ENCODE measurements at places on chromosomes 1 and 21. TPM values are rescaled to one million over a fixed set of nuclear protein-coding genes. Genes with fewer than 3 reads are reported as not detected.
A peak's percentile ranks its signal among the peaks of the same experiment; 100 is the strongest.

Gene PCNX2
- total RNA-seq: 8.1 TPM

Gene S100A4
- 156 TPM for total RNA-seq

Gene MCOLN2
- total RNA-seq: 0.90 TPM

Gene NMNAT2
- total RNA-seq: 40.0 TPM

Gene PAQR7
- total RNA-seq: 2.9 TPM

Gene KLHDC9
- total RNA-seq: 2.9 TPM

Gene NTNG1
- total RNA-seq: 2.6 TPM

Gene CAMSAP2
- total RNA-seq: 36.4 TPM

Gene MRPS21
- total RNA-seq: 45.9 TPM

GRCh38 chr1:156618853-156619581, at the start of gene HAPLN2:
Gene HAPLN2, plus strand, starts transcription at chr1:156619415. Its CDS starts 4,076 bp downstream, at chr1:156623491.
- peaks cover 5% of the 10 kb centered on the region for H3K27me3 ChIP-seq
- H3K4me3 ChIP-seq: no peak within 1 kb of the TSS
- no peak within 1 kb of the TSS for H3K27ac ChIP-seq
- no peak for DNase-seq

- H3K27me3 ChIP-seq: no peaks in the 10 kb centered on the region
- no peaks in the 10 kb centered on the region for H3K4me1 ChIP-seq
- H3K36me3 ChIP-seq: no peaks in the 10 kb centered on the region
- no peak overlapping the region for H3K4me3 ChIP-seq
Measured at GRCh38 chr1:171062902-171063301, 27.8 kb upstream of the FMO3 start.

- H3K4me1 ChIP-seq: peaks cover 10% of the 10 kb centered on the region
- H3K36me3 ChIP-seq: no peaks in the 10 kb centered on the region
- no peak overlapping the region for H3K27ac ChIP-seq
- H3K27me3 ChIP-seq: peaks cover 8% of the 10 kb centered on the region
Measured at GRCh38 chr1:241355311-241356010, 1.5 kb downstream of the RGS7 start.

DNA sequence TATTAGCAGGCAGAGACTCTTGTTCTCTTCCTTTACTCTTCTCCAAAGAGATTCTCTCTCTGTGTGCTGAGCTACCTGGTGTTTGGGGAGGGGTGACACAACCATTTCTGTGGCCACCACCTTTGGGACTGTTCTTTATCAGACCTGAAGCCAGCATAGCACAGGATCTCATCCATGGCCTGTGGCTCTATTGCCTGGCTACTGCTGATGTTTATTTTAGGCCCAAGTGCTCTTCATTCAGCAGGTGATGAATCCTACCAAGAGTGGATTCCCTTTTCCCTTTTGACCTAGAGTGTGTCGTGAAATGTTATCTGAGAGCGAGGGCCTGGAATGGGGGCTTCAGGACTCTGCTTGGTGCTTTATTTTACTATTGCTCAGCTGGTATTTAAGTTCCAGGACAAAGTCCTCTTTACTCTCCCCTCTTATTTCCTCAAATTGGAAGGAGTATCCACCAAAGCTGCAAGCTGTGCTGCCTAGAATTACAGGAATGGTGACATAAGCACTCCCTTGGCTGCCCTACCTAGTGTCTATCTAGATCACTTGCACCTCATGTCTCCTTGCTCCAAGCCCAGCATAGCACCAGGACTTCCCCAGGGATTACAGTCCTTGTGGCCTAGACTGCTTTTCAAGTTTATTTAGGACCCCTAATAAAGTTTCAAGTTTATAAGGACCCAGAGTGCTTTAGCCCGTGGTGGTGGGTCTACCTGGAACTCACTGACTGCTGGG, 94.7 kb upstream of the GPR52 start:
- no peaks in the 10 kb centered on the region for H3K4me1 ChIP-seq
- DNase-seq: no peak
- H3K27me3 ChIP-seq: no peaks in the 10 kb centered on the region

- no peak overlapping the region for H3K4me3 ChIP-seq
- no peaks in the 10 kb centered on the region for H3K4me1 ChIP-seq
- no peak for DNase-seq
- no peak overlapping the region for H3K27ac ChIP-seq
Measured at GRCh38 chr1:80731241-80731894, 1069.4 kb upstream of the ADGRL2 start.

DNA sequence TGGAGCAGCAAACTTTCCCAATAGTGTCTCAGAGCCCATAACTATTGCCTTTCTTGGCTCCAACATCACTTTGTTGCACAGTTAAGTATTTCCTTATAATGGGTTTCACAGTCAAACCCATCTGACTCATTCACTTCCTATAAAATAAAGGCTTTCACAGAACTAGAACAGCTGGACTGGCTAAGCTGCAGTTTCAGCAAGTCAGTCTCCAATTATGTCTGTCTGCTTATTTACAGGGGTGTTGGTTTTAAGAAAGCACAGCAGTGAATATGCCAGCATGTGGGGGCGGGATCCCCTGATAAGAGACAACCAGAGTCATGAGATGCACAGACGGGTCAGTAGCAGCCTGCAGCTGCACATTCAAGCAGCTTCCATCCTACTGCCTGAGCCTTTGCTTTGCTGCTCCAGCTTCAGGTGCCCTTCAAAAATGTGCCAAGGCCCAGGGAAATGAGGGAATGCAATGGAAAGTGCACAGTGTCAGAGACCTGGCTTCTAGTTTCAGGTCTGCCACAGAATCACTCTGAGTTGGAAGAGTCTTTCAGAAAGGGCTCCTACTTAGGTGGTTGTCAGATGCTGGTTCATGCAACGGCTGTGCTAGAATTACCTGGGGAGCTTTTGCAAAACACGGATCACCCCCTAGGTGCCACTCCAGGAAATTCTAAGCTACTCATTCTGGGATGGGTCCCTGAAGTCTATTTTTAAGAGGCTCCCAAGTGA, 24.8 kb downstream of the RNF19B start:
- H3K4me3 ChIP-seq: no peak overlapping the region
- no peaks in the 10 kb centered on the region for H3K27me3 ChIP-seq
- H3K27ac ChIP-seq: peak overlapping the region; percentile 48
- peak; percentile 68 for DNase-seq

- no peaks in the 10 kb centered on the region for H3K4me1 ChIP-seq
- no peak overlapping the region for H3K4me3 ChIP-seq
- no peak overlapping the region for H3K27ac ChIP-seq
- H3K27me3 ChIP-seq: no peaks in the 10 kb centered on the region
- H3K36me3 ChIP-seq: no peaks in the 10 kb centered on the region
Measured at GRCh38 chr1:234296496-234296895, 76.8 kb upstream of the COA6 start.

- H3K4me3 ChIP-seq: no peak overlapping the region
- no peak for DNase-seq
- H3K27ac ChIP-seq: no peak overlapping the region
Measured at GRCh38 chr1:159214149-159214760, 9.6 kb downstream of the ACKR1 start.

GRCh38 chr21:44713130-44713529, 1.8 kb upstream of the TSPEAR start:
- H3K36me3 ChIP-seq: no peaks in the 10 kb centered on the region
- H3K27me3 ChIP-seq: no peaks in the 10 kb centered on the region
- no peak for DNase-seq
- no peak overlapping the region for H3K4me3 ChIP-seq
- H3K27ac ChIP-seq: no peak overlapping the region
- no peaks in the 10 kb centered on the region for H3K4me1 ChIP-seq

DNA sequence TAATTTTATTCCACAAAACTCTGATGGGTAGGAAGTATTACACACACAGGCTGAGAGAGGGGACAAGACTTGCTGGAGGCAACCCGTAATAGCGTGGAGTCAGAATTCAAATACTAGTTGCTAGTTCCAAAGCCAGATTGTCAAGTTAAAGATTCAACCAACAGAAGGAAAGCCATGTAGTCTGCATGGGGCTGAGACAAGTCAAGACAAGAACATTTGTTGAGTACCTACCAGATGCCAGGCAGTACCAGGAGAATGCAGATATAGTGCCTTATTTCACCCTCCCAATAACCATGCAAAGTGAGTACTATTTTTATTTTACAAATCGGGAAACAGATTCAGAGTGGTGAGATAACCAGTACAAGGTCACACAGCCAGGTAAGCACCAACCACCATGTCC, 110.4 kb upstream of the SPATA6 start:
- no peaks in the 10 kb centered on the region for H3K27me3 ChIP-seq
- H3K4me3 ChIP-seq: no peak overlapping the region
- H3K36me3 ChIP-seq: no peaks in the 10 kb centered on the region
- H3K27ac ChIP-seq: no peak overlapping the region
- H3K4me1 ChIP-seq: no peaks in the 10 kb centered on the region

GRCh38 chr1:8560611-8561544, 243.0 kb downstream of the SLC45A1 start:
- DNase-seq: no peak
- no peak overlapping the region for H3K27ac ChIP-seq
- H3K4me3 ChIP-seq: no peak overlapping the region

- no peak for DNase-seq
- no peaks in the 10 kb centered on the region for H3K27me3 ChIP-seq
- H3K36me3 ChIP-seq: no peaks in the 10 kb centered on the region
- H3K4me1 ChIP-seq: peaks cover 67% of the 10 kb centered on the region
- H3K4me3 ChIP-seq: peak within 1 kb of the TSS; percentile 92
- peak within 1 kb of the TSS; percentile 99 for H3K27ac ChIP-seq
Measured at GRCh38 chr1:235327559-235328270, at the start of gene ARID4B. Gene ARID4B, minus strand, starts transcription at chr1:235328179. Its CDS starts 1,260 bp downstream, at chr1:235326919.

DNA sequence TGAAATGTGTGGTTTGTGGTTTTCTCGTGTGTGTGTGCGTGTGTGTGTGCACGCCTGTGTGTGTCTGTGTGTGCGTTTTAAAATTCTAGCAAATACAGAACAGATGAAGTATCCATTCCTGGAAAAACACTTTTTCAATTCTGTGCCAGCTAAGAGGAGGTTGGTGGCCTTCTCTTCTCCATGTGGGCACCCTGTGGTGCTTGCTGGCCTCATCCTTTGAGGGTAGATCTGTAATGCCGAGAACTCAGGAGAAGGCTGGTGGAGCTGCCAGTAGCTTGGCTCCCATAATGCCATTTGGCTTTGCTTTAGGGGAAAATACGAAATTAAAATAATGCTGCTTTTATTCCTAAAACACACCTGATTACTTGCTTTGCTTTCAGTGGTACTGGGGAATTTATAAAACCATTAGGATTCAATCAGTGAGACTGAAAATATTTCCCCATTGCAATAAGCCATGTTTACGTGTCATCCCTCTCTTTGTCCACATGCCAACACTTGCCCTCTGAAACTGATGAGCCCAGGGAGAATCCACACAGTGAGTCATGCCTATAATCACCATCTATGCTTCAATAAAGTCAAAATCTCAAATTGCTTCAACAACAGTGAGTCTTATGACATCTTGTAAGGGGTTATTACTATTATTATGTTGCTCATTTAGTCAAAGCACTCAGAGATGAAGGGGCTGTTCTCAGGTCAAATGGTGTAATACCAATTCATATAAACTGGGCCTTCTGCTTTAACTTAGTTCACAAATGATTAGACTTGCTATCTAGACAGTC, 39.2 kb downstream of the ABCA4 start:
- H3K36me3 ChIP-seq: no peaks in the 10 kb centered on the region
- no peak overlapping the region for H3K27ac ChIP-seq

- no peak for DNase-seq
- no peaks in the 10 kb centered on the region for H3K36me3 ChIP-seq
- H3K4me1 ChIP-seq: no peaks in the 10 kb centered on the region
- no peaks in the 10 kb centered on the region for H3K27me3 ChIP-seq
- no peak overlapping the region for H3K4me3 ChIP-seq
Measured at GRCh38 chr1:184260382-184260781, 126.4 kb upstream of the C1orf21 start.

DNA sequence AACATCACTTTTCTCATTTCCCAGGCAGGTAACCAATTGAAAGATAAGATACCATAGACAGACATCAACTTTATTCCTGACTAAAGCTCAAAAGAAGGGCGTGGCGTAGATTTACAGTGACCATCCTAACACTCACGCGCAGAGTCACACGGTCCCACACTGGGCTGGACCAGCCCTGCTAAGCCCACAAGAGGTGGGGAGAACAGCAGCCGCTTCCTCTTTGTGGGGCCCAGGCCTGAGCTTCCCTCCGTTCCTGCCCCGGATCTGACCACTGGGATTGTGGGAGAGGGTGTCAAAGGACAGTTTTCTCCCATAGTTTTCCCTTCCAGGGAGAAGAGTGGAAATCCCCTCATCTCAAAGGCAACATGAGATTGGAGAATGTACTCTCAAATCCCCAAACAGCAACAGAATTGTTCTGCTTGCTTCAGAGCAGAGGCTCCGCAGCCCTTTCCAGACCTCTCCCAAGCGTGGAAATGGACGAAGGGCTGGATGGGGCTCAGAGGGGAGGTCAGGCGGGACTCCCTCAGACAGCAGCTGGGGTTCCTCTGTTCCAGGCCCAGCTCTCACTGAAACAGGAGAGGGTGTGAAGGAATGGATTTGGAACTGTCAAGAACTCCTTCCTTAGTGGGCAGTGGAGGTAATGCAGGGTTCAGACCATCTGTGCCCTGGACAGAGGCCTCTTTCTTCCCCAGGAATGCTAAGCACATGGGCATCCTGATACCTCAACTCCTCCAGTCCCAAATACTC, 33.7 kb downstream of the L1TD1 start:
- H3K4me1 ChIP-seq: no peaks in the 10 kb centered on the region
- DNase-seq: no peak
- no peaks in the 10 kb centered on the region for H3K27me3 ChIP-seq

- no peak for DNase-seq
- no peaks in the 10 kb centered on the region for H3K27me3 ChIP-seq
- no peak overlapping the region for H3K4me3 ChIP-seq
- no peak overlapping the region for H3K27ac ChIP-seq
- H3K4me1 ChIP-seq: peaks cover 66% of the 10 kb centered on the region
- H3K36me3 ChIP-seq: peaks cover 8% of the 10 kb centered on the region
Measured at GRCh38 chr1:207858281-207858680, 52.6 kb downstream of the CD34 start.

GRCh38 chr1:209607102-209607794, 23.7 kb downstream of the CAMK1G start:
- no peak overlapping the region for H3K27ac ChIP-seq
- no peaks in the 10 kb centered on the region for H3K4me1 ChIP-seq
- H3K36me3 ChIP-seq: no peaks in the 10 kb centered on the region
- H3K4me3 ChIP-seq: no peak overlapping the region

DNA sequence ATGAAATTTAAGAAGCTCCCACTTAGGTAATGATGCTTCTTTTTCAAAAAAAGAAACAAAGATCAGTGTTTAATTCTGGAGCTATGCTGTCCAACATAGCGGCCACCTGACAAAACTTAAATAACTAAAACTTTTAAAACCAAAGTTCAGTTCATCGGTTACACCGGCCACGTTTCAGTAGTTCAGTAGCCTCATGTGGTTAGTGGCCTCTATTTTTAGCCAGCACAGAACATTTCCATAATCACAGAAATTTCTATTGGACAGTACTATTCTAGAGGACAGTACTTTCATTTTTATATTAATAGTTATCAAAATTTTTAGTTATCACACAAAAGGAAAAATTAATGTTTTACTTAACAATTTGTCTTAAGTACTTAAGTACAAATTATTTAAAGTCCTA, 141.0 kb downstream of the USP25 start:
- no peaks in the 10 kb centered on the region for H3K27me3 ChIP-seq
- no peak overlapping the region for H3K4me3 ChIP-seq
- no peak for DNase-seq
- no peaks in the 10 kb centered on the region for H3K4me1 ChIP-seq
- H3K36me3 ChIP-seq: peaks cover 36% of the 10 kb centered on the region
- no peak overlapping the region for H3K27ac ChIP-seq

Measured in right atrium auricular region (tissue), 2 donors.